ENCODE measurements at places on chromosomes 1 and 21.

DNA sequence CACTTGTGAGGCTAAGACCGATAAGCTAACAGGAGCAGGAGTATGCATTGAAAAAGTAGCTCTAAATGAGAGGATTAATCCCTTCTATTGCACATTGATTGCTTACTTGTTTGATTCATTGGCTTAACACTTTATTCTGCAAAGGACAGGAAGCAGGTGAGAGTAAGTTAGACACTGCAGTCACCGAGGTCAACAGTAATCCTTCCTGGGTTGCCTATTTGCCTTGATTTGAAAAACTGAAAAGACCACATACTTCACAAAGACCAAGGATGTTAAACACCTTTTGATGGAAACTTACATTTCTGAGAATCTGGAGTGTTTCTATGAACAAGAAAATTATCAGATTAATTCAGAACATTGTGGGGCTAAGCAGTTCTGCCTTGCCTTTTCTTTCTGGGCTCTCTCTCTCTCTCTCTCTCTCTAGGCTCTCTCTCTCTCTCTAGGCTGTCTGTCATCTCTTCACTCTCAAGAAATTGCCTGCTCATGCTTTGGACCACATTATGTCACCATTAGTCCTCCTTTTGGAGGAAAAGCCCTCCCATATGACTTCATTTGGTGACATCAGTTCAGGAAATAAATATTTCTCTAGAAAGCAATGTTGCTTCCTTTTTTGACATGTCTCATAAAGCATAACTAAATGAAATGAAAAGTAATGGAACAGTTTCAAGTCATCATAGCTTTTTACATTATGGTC, 103.8 kb downstream of the TNFSF18 start:
- DNase-seq = no peak

- DNase-seq = no peak
Measured at GRCh38 chr1:42777852-42778251, 6.9 kb upstream of the TMEM269 start.

GRCh38 chr1:5597991-5598823, 394.0 kb downstream of the NPHP4 start:
- DNase-seq = no peak

DNA sequence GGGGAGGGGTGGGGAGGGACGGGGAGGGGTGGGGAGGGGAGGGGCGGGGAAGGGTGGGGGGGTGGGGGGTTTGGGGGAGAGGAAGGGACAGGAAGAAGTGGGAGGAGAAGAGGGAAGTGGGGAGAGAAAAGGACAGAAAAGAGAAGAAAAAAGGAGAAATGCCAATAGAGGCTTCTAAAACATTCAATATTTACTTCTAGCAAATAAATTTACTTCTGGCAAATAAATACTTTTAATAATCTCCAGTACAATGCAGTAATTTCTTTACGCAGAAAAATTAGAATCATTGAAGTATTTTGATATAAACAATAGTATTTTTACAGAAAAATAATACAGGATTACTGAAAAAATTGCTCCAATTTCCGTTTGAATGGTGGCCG, 9.4 kb upstream of the GPR161 start:
- DNase-seq = no peak

- no peak for DNase-seq
Measured at GRCh38 chr1:218485241-218485928, 140.2 kb downstream of the TGFB2 start.

DNA sequence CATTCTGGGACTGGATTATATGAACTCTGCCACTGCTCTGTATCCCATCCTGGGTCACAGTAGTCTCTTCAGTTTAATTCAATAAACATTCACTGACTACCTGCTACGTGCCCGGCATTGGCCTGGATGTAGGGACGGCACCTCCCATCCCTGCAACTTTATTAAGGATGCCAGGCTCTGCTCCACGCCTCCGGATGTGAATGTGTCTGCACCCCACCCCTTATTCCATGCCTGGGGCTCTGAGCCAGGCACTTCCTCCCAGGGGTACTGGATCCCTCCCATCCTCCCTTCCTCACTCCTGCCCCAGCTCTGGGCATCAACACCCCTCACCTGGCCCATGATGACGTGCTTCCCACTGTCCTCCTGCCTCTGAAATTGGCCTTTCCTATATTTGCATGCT, 53.7 kb downstream of the KCNN3 start:
- DNase-seq = no peak

DNA sequence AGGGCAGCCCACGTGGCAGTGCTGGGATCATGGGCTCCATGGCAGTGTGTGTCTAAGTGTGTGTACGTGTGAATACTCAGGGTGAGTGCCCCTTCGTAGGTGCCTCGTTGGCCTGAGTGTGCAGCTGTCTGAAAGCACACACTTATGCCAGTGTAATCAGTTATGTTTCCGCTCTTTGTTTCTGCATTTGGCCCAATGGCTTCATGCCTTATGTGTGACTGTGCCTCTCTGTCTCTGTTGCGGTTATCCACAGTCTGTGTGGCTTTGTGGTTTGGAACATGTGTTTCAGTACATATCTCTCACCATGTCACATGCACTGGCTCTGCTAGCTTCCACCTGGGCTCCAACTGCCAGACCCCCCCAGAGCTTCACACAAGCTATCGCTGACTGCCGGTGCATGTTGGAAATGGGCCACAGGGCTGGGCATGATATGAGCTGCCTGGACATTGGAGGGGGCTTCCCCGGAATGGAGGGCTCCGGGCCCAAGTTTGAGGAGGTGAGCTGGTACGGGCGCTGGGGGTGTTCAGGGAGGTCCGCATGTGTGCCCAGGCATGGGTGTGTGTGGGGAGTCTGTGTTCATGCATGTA, 70.3 kb upstream of the TINAGL1 start:
- peak; percentile 35 for DNase-seq

GRCh38 chr1:242081446-242081845, 82.5 kb upstream of the MAP1LC3C start:
- no peak for DNase-seq

GRCh38 chr21:45069711-45070110, 4.7 kb upstream of the ADARB1 start:
- DNase-seq = no peak

DNA sequence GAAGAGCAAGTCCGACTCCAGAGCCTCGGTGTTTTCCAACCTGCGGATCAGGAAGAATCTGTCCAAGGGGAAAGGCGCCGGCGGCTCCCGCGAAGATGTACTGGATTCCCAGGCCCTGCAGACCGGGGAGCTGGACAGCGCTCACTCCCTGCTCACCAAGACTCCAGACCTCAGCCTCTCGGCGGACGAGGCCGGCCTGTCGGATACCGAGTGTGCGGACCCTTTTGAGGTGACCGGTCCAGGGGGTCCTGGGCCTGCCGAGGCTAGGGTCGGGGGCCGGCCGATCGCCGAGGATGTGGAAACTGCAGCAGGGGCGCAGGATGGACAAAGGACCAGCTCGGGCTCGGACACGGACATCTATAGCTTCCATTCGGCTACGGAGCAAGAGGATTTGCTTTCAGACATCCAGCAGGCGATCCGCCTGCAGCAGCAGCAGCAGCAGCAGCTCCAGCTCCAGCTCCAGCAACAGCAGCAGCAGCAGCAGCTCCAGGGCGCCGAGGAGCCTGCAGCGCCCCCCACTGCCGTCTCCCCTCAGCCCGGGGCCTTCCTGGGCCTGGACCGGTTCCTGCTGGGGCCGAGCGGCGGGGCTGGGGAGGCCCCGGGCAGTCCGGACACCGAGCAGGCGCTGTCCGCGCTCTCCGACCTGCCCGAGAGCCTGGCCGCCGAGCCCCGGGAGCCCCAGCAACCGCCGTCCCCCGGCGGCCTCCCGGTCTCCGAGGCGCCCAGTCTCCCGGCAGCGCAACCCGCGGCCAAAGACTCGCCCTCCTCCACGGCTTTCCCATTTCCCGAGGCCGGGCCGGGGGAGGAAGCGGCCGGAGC, 827 bp downstream of the FMN2 start:
- DNase-seq = peak; percentile 79

- DNase-seq = peak; percentile 40
Measured at GRCh38 chr1:7373876-7374562, 397.1 kb upstream of the VAMP3 start.

GRCh38 chr1:83775977-83776603, 222.8 kb downstream of the TTLL7 start:
- no peak for DNase-seq

GRCh38 chr1:43177691-43178090, 5.6 kb downstream of the CFAP57 start:
- no peak for DNase-seq

DNA sequence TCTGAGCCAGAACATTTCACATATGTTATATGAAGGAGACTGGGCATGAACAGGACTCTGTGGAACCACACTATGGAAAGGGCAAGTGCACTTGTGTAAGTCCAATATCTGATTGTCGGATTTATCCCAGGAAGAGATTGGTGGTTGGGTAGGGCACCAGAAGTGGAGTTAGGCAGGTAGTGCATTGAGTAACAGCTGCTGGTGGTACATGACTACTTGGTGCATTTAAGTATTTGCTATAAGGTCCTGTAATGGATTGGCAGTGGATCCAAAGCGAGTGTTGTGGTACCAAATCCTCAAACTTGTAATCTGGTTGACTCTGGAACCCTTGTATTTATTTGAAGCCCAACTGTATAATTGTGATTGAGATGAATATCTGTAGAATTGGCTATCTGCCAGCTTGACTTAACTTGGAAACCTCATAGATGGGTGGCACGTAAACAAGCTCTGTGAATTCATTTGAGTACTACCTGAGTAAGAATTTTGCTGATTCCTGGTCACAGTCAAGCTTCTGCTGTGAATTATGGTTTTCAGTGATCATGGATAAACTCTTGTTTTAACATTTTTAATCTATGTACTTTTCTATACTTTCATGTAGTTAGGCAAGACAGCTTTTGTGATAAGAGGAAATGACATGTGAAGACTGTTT, 21.1 kb downstream of the UBAP2L start:
- no peak for DNase-seq

DNA sequence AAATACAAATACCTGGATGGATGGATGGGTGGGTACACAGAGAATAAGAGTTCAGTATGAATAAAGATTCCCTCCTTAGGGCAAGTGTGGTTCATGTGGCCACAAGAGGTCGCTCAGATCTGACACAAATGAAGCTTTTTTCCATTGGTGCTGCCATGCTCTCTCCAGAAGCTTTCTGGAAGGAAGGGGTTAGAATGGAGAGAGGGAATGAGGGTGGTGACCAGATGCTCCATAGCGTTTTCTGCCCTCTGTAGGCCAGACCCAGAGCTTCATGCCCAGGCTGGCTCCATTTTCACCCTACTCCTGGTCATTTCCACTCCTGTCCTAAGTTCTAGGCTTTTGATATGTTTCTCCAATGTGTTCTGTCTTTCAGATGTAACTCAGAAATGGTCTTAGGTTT, 3.3 kb upstream of the FCRL6 start:
- DNase-seq = peak; percentile 86

DNA sequence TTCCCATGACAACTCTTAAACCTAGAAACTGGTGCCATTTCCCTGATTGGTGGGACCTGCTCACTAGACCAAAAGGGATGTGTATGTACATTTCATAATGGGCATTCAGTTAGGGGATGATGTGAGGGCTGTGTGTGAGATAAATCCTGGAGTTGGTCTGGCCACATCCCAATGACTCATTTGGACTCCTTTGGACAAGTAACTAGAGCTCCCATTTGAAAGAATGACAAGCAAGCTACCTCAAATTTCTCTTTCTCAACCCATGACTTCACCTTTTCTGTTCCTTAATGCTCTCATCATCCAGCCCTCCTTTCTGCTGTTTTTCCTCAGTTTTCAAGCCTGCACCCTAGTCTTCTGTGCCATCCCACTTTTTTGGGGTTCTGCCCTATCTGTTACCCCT, 27.9 kb downstream of the EBNA1BP2 start:
- no peak for DNase-seq

All from islet precursor cell (in vitro differentiated cells).